IPS DF 19.7 (cell line): ENCODE measurements at places on chromosomes 7 and 10.

DNA sequence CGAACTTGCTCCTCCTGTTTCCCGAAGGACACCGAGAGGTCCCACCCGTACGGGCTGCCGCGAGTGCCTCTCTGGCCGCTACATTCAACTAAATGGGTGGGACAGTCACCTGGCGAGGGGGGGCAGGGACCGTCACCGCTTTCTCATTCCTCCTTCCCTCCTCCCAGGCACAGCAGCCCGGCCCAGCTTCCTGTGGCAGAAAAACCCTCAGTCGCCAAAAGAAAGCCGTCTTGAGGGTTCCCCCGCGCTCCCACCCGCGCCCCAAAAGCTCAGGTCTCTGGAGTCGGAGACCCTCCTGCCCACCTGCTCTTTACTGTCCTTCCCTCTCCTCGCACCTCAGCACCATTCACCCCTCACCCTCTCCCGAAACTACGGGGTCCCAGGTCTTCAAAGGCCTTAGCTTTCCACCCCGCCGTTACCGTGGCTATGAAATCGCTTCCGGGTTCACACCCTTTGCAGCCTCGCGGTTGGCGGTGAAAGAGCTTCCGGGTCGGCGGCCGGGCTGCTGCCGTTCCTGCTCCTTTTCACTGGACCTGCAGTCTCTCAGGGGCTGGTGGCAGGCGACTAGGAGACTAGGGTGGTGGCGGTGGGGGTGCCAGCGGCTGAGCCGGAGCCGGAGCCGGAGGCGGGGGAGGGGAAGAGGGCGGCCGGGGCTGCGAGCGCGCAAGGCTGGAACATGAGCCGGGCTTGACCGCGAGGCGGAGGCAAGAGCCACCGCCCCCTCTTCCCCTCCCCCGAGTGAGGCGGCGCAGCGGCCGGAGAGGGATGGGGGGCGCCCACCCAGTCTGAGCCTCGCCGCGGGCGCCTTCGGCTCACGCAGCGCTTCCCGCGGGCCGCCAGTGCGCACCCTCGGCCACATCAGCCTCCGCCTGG lies at the start of the genes ANKIB1 and KRIT1:
ANKIB1 (plus strand) TSS at position 488 of the 873 bp plus-strand sequence. CDS start 49,005 bp downstream, outside the sequence.
KRIT1 (minus strand) TSS at position 428 of the 873 bp plus-strand sequence. CDS start 3,779 bp downstream, outside the sequence.
- DNase-seq: peak; percentile 71

DNA sequence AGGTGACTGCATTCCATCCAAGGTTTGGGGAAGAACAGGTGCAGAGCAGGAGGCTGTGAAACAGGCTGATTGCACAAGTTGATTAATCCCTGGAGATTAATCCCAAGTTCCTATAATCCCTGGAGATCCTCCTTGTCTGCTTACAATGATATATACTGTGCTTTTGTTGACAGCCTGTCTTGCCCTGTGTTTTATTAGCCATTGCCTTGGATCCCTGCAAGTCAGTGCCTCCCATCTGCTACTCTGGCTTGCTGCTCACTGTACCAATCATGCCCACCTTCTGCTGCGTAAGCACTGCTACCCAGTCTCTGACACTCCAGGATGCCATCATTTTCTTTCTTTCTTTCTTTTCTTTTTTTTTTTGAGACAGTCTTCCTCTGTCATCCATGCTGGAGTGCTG lies 65.4 kb downstream of the ANKRD61 start:
- DNase-seq: no peak

GRCh38 chr7:139304517-139304916 lies 36.6 kb upstream of the FMC1 start:
- DNase-seq: no peak

DNA sequence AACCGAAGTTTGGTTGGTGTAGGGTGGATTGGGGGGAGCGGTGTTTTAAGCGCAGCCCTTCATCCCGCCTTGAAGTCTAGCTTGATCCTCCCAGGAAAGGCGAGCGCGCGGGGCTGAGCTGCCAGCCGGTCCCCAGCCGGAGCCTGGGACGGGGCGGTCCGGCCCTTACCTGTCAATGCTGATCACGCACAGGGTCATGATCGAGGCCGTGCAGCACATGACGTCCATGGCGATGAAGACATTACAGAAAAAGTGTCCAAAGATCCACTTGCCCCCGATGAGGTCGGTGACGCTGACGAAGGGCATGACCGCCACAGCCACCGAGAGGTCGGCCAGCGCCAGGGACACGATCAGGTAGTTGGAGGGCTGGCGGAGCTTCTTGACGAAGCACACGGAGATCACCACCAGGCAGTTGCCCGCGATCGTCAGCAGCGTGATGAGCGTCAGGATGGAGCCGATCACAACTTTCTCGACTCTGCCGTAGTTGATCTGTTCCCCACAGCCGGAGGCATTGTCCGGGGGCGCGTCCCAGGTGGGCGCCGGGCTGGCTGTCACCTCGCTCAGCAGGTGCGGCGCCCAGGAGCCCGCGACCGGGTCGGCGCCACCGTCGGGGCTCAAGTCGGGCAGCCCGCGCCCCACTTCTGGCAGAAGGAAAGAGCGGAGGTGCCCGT lies 740 bp downstream of the HTR7 start:
- no peak for DNase-seq

DNA sequence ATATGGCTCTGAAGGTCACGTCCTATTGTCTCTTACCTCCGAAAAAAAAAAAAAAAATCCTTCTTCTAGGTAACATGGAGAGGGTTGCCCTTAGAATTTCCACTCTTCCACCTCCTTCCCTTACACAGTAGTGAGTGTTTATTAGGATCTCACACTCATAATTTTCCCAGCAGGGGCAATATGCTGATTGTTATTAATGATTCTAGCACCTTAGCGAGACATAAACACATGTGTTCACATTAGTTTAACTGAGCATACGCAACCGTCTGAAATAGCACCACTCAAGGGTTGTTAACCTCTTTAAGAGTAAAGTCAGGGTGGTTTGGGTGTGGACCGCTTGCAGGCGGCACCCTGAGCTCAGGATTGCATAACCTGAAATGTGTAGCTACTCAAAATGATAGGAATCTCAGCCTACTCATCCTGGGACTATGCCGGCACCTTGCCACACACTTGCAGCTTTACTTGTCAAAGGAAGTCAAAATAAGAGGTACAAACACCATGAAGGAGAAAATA lies 52.2 kb downstream of the CPEB3 start:
- no peak for DNase-seq

DNA sequence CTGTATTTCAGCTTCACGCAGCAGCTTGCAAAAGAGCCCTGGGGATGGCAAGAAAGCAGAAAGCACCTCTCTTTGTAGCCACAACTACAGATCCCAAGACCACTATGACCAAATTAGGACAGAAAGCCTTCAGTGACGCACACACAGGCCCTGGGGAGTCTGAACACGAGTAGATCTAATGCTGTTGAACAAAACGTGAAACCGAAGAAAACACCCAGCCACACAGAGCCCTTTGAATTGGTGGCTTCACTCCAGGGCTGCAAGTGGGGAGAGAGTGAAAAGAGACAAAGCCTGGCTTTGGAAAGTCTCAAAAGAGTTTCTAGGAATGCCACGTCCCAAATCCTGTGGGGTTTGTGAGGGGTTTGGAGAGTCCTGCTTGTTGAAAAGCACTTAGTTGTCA lies 28.4 kb downstream of the PLXNA4 start:
- no peak for DNase-seq

GRCh38 chr7:95330961-95331337 lies 6.6 kb upstream of the PON1 start:
- no peak for DNase-seq
